T-helper 17 cell (primary cell): ENCODE measurements at places on chromosomes 2 and 18.

DNA sequence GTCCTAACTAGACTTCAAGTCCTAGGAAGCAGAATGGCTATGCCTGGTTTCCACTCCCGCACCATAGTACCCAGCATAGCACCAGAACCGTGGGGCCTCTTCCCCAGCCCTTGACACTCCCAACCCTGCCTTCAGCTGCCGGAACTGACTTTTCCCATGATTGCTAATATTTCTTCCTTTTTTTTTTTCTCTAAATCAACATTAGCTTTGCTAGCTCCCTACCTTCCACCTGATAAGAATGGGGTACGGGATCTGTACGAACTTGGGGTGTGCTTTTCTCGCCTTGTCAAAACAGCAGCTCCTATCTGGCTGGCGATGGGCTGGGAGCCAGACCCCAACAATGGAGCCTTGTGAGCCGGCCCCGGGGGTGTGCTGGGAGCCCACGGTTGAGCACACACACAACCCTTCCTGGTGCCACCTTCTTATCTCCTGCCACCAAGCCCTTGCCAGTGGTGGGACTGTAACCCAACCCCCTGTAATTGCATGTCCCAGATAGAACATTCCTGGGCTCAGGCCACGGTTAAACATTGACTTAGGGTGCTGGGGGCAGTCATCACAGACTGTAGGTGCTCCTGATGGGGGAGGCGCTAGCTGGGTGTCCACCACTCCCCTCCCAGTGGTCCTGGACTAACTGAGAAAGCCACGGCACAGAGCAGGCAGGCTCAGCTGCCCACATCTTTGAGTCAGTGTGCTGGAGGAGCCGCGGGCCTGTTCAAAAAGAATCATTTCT lies 213.0 kb upstream of the HAAO start:
- DNase-seq = no peak

GRCh38 chr18:48036641-48037421 lies 106.4 kb upstream of the SMAD2 start:
- DNase-seq = no peak

DNA sequence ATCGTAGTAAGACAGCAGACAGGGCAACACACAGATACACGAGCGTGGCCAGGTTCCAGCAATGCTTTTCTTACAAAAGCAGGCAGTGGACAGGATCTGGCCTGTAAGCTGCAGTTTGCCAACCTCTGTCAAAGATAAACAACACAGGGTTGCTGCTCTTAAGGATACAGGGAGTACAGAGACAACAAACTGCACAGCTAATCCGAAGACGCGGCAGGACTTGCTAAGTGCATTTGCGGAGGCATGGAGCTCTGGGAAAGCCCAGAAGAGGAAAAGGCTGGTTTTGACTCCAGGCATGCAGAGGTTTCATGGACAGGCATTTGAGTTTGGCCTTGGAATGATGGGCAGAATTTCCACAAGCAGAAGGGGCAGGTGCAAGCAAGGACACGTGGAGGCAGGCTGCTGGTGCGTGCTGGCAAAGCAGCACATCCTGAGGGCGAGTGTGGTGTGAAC lies 24.4 kb downstream of the SERTAD2 start:
- no peak for DNase-seq

DNA sequence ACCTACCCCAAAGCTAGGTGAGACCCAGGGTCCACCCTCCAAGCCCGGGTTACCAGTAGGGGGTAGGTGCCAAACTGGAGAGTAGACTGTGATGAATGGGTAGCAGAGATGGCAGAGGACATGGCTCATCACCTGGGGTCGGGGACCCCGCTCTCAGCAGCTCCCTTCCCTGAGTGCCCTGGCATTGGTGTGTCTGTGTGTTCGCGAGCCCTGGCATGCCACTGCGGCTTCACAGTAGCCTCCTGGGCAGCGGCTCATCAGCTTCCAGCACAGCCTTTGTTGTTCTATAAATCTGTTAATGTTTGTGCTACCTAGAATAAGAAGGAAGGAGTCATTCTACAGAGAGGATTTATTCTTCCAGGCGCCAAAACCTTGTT lies 62.6 kb upstream of the ALPP start:
- DNase-seq = no peak

- DNase-seq = no peak
These were observed 21.6 kb downstream of the TMEM18 start for GRCh38 chr2:655626-656025.

- DNase-seq = no peak
These were observed 110.1 kb upstream of the EML6 start for GRCh38 chr2:54613386-54613785.

- DNase-seq = no peak
These were observed 45.0 kb downstream of the MAP2 start for GRCh38 chr2:209468846-209469245.

DNA sequence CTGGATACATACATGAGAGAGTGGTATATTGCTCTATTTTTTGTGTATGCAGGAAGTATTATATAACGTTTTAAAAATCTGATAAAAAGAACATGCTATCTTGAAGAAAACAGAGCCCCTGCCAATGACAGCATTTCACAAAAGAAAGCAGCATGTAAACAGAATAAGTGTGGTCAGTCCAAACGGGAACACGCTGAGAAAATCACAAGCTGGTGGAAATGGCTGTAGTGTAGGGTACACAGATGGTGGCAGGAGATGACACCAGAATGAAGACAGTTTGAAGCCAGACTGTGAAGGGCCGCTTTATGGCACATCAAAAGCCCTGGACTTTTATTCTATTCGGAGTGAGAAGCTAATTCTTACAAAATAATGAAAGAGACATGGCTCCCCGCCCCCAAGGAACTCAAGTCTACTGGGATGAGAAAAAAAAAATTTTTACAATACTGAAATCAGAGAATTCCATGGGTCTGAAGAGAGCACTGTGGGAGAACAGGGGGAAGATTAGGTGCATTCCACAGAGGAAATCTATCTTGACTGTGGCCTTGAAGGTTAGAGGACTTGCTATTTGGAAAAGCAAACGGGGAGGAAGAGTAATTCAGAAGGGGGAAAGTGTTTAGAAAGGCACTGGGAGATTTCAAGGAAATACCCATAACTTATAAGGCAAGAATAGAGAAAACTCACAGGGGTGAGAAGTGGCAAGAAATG lies 217.7 kb upstream of the SMAD7 start:
- DNase-seq = no peak

DNA sequence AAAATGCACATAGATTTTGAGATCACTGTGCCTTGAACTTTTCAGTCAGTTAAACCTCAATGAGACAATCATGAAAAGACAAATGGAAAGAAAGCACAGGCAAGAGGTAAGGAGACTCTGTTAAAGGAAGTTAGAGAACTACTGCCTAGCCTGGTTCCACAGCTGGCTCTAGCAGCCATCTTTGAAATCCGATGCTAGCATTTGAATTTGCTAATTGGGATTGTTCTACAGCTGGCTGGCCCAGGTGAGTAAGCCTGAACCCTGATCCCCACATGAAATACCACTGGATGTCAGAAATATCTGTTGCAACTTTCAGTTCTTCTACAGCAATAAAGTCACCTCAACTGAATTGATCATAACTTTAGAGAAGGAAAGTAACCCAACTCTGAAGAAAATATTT lies 315.2 kb upstream of the CHAC2 start:
- DNase-seq = no peak

DNA sequence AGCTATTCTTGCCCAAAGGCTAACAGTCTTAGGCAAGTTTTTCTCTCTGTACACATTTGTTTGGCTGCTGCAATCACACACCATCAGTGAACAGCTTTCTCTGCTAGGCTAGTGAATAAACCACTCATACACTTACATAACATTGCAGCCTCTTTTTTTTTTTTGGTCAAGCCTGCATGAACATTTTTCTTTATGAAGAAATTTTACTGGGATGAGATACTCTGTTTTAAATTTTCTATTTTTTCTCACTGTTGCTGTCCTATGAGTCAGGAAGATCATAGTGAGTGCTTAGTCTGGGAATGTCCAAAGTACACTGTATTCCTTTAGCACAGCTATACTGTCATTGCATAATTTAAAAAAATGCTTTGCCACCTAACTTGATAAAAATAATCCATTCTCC lies 58.5 kb downstream of the ROCK1 start:
- DNase-seq = no peak

- DNase-seq = no peak
These were observed 16.1 kb upstream of the CD207 start for GRCh38 chr2:70851704-70852103.

- no peak for DNase-seq
These were observed 36.3 kb downstream of the IRS1 start for GRCh38 chr2:226763320-226763719.

GRCh38 chr2:240388471-240389301 lies 46.8 kb upstream of the GPC1 start:
- DNase-seq = no peak

DNA sequence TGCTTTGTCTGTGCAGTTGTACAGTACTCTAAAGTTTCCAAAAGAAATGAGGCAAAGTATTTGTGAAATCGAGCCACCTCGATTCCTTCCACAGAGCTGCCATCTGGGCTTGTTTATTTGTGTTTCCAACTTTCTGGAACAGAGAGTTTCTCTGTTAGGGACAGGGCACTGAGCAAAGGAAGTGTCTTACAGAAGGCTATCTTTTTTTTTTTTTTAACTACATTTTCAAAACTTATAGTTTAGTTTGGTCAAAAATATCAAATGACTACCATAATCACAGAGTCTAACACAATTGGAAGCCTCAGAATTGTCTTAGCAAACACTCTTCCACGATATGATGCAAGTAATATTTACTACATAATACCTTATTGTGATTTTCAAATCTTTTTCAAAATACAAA lies 796 bp downstream of the RFTN2 start:
- DNase-seq = no peak
